ENCODE measurements at places on chromosomes 7 and 10. TPM values are rescaled to one million over a fixed set of nuclear protein-coding genes. Genes with fewer than 3 reads are reported as not detected.

- DNase-seq: no peak
Observed at GRCh38 chr10:127385066-127385465, 164.0 kb upstream of the NPS start.

SFTPA1 gene
- total RNA-seq: not detected

DNA sequence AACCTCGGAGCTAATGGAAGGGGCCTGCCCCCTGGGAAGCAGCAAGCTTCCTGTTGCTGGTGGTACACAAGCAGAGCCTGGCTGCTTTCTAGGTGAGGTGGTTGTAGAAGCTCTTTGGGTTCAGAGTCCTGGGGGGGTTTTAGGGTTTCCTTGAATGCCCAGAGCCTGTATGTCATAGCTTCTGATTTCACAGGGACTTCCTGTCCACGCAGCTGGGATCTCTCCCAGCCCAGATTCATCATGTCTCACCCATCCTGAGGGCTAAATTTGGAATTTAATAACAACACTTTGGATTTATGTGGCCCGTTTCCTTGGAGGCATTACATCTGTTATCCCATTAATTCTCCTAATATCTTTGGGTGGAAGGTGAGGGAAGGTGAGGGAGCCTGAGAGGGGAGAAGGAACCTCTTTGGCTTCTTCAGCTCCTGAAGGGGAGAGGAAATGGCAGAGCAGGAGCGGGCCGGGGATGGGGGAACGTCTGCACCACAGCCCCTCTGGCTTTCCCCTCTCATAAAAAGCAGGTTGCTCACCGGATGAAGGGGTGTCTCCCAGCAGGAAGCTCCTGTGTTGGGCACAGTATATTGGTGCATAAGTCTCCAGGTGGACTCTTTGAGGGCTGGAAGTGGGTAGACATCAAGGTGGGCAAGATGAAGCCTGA is 19.7 kb downstream of the RPS24 start:
- DNase-seq: no peak

GRCh38 chr7:1567896-1568510 is 1.8 kb downstream of the PSMG3 start:
- no peak for DNase-seq

GRCh38 chr10:97169911-97170693 is 15.7 kb downstream of the SLIT1 start:
- peak; percentile 86 for DNase-seq

GRCh38 chr7:116034411-116034810 is 3.8 kb upstream of the TFEC start:
- DNase-seq: no peak

FXYD4 gene
- total RNA-seq: not detected

SFMBT2 gene
- total RNA-seq: 3.4 TPM

- DNase-seq: no peak
Observed at GRCh38 chr10:95260397-95260881, 30.4 kb downstream of the PDLIM1 start.

GRCh38 chr10:112716076-112716475 is 234.0 kb upstream of the TCF7L2 start:
- no peak for DNase-seq

DNA sequence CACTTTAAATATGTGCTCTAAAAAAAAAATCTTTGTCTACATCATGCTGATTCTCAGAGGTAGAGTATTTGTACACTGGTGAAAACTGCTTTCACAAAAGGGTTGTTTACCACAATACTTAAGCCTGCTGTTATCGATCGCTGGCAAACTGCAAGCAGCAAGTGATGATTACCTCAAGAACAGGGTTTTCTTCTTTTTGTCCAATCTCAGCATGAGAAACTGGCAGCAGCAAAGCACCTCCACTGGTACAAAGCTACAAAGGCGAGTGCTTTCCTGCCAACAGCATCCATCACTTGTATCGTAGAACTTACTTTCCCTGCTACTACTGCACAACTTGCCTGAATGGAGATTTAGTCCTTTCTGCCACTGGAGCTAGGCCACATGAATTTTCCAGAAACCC is 276.5 kb downstream of the DGKB start:
- no peak for DNase-seq

GRCh38 chr7:104814671-104815400 is 199.2 kb upstream of the KMT2E start:
- no peak for DNase-seq

DNA sequence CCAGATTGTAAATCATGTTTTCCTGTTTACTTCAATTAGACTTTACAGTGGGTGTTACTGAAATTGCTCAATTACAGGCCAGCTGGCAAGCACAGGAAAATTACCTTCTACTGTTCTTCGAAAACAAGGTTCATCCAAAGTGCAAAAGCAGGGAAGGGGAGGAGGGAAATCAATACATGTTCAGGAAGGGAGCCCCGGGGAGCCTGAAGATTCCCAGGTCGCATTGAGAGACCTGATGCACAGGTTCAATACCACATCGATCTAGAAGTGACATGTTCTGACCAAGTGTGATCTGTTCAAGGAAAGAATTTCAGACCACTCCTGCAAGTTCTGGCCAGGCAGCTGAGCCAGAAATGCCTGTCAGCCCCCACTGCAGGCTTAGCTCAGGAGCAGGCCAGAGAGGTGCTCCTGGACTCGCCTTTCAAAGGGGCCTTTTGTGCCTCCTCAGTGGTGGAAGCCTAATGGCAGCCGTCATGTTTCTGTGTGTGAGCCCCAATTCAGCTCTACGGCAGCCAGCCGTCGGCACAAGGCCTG is 35.9 kb downstream of the FAM53B start:
- no peak for DNase-seq

DNA sequence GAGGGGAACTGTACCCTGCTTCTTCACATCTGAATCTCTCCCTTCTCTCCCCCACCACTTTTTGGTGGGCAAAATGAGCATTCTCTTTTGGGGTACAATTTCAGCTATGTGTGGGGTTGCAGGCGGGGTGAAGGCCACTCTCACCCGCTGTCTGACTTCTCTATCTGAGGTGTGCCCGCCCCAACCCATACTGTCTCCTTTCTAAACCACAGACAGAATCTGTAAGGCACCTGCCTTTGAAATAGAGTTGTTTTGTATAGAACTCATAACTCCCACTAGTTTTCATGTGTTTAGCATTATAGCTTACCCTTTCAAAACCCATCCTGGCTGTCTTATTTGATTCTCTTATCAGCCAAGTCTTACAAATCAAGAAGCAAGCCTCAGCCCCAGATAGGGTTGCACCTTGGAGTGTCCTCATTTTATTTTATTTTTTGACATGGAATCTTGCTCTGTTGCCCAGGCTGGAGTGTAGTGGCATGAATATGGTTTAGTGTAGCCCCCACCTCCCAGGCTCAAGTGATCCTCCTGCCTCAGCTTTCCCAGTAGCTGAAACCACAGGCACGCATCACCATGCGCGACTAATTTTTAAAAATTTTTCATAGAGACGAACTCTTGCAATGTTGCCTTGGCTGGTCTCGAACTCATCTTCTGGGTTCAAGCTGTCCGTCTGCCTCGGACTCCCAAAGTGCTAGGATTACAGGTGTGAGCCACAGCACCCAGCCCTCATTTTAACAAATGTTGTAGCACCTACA is 11.9 kb downstream of the TSPAN14 start:
- DNase-seq: no peak

DNA sequence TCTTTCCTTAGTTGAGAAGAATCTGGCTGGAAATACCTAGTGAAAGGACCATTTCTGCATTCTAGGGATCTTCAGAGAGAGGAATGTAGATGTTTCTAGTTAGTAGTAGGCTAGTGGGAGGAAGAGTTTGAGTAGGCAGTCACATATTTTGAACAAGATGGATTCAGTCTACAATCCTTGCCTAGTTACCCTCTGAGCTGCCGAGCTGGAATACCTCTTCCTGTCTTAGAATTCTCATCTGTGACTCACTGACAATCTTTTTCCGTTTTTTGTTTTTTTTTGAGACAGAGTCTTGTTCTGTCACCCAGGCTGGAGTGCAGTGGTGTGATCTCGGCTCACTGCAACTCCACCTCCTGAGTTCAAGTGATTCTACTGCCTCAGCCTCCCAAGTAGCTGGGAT is 30.7 kb upstream of the PLPP4 start:
- no peak for DNase-seq

SSC4D gene
- 0.15 TPM for total RNA-seq

- DNase-seq: no peak
Observed at GRCh38 chr10:58764087-58764747, 251.5 kb downstream of the BICC1 start.

DNA sequence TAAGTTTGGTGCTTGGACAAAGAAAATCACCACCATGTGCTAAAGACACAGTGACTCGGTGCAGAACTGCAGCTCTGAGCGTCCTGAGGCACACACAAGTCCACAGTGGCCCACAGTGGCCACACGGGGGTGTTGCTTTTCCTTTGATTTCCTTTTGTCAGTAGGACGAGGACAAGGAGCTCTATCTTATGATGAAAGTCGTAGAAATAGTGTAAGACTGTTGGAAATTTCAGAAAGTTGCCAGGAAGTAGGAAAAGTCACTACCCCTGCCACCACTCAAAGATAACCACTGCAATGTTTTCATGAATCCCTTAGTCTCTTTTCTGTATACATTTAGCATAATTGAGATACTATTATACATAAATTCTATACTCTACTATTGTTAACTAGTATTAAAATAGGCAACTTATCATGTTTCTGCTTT is 146.0 kb downstream of the TNS3 start:
- DNase-seq: peak; percentile 72

GRCh38 chr10:71916827-71917226 is 47.4 kb upstream of the CHST3 start:
- DNase-seq: no peak

DNA sequence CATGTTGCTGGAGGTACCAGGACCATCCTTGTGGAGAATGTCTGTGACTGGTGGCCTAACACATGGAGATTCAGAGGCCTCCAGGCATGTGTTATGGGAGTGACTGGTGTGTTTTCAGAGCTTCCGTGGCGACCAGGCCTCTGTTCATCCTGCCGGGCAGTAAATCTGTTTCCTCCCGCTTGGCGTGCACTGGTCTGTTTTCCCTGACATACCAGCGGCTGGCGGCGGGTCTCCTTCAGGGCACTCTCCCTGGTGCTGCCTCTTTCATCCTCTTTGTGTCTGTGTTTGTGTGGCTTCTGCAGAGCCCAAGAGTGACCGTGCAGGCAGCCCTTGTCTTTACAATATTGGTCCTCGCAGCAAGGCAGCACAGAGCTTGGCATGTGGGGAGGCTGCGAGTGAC is 385.1 kb upstream of the MKI67 start:
- DNase-seq: no peak

EGR2 gene
- 1.1 TPM for total RNA-seq

Data from left colon (tissue), 2 donors.